ENCODE measurements at places on chromosomes 5 and 9.
A peak's percentile ranks its signal among the peaks of the same experiment; 100 is the strongest.

GRCh38 chr5:96772542-96772941 is 35.2 kb downstream of the ERAP1 start:
- DNase-seq = no peak

- no peak for DNase-seq
Observed at GRCh38 chr9:127099664-127100063, 22.8 kb downstream of the ANGPTL2 start.

DNA sequence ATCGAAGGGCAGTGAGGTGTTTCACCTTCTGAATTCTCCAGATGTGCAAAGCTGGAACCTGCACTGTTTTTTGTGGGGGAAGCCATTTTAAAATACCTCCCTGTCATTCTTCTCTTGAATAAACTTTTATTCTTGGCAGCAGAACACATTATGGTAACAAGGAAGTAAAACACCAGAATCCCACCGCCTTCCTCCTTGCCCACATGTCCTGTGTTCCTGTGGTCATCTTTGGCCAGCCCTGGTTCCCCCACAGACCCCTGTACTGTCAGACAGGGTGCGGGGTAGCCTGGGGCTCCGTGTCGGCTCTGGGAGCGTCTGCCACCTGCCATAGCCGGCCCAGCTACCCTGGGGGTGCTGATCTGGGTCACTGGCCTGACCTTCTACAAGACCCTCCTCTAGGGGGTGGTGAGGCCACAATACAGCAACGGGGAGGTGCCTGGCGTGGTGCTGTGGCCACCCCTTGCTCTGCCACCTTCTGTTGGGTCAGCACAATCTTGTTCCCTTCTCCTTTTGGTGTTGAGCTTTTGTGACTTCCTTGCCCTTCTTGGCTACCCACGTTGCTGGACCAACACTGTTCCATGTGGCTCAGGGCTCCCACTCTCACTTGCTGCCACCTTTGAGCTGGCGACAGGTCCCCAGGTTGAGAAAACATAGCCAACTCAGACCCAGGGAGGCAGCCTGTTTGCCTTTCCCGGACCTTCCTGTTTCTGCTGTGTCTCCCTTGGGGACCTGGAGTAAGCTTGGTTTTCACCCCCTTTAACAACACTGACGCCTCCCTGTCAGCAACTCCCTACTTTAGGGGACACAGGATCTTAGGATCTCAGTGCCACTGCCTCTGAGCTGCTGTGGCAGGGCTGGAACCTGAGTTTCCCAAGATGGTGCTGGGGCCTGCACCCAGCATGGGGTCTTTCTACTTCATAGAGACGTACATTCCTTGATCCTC is 4.8 kb downstream of the WNK2 start:
- DNase-seq = peak; percentile 38

DNA sequence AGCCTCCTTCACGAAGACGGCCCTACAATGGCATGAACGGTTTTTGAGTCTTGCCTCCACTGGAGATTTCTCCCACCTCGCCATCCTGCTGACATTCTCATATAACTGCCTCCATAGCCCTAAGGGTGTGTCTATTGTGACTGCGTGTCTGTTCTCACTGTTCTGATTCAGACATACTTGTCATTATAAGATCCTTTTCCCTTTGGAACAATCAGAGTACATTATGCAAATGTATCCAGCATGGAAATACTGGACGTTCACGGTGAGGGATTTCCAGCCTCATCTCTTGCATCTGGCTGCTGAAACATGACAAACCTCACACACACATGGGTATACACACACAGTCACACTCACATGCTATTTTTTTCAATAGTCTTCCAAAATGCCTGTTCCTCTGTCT is 402.1 kb downstream of the DIRAS2 start:
- DNase-seq = no peak

GRCh38 chr5:28403846-28404245 is 1365.5 kb upstream of the CDH9 start:
- peak; percentile 86 for DNase-seq

DNA sequence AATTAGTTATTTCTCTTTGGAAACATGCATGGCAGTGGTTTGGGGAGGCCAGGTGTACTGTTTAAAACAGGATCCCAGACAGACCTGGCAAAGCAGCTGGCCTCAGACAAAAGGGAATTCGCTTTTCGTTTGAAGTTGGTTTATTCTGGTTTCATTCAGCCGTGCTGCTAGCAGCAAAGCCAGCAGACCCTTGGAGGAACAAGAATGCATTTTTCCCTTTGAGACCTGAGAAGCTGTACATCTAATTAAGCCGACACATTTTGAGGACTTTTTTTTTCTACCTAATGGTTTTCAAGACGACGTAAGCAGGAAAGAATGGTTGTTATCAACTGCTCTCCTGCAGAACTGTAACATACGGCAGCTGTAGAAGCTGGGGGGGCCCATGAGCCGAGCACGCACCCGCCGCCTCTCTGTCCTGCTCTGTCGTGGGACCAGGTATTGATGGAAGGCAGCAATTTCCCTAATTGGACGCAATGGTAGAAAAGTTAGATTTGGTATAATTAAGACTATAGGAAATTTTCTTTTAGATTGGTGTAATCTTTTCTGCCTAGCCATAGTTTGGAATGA is 13.6 kb downstream of the PLEKHG4B start:
- peak; percentile 55 for DNase-seq

DNA sequence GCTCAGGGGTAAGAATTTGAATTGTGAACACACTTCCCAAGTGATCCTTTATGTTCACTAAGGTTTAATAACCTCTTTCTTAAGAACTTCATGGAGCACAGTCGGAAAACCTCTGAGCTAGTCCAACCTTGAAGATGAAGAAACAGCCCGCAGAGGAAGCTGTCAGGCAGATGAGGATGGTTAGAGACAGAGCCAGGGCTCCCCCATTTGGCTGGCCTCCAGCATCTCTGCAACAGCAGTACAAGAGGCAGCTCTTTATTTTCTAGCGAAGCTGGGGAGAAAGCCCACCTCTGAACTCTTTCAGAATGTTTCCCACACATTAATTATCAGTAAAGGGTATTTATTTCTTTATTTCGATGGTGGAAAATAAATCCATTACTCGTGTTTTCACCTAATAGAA is 350.8 kb downstream of the DMRT2 start:
- no peak for DNase-seq

GRCh38 chr5:132436936-132437335 is 53.6 kb downstream of the IRF1 start:
- DNase-seq = no peak

DNA sequence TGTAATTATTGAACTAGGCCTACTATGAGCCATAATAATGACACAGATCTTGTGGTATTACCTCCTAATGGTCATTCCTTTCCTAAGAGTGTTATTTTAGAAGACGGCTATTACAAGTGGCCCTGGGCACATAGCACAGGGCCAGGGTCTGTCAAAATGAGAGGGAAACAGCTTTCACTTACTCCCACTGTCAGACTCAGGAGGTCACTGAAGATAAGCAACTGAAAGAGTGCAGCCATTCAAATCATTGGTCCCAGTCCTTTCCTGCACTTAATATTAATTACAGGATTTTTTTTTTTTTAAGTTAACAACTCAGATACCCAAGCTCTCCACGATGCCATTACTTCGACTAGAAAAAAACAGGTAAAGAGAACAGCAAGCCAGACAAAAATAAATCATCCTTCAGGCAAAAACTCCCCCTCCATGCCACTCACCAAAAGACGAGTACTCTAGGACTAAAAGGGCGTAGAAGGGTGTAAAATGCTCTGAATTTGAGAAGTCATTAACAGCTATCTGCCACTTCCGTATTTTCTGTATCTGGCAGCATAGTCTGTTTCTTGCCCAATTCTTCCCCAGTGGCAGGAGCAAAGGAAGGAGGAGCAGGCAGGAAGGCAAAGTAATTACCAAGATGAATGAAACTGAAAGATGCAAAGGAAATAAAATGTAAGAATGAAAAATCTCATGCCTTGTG is 87.4 kb downstream of the ZNF608 start:
- no peak for DNase-seq

DNA sequence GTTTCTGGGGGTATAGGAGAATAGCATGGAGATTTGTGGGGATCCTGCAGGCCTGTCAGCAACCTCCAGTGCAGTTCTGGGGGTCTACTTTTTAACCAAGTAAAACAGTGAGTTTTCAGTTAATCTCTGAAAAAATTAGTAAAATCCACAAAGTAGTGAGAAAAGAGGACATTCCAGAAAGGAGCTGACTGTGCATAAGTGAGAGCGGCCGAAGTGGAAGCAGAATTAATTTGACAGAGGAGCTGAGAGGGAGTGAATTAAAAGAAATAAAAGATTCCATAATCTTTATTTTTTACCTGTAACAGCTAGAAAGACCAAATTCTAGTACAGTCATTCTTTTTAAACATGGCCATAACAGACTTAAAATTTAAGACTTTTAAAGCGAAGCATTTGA is 149.2 kb downstream of the SGCD start:
- DNase-seq = no peak

- DNase-seq = no peak
Observed at GRCh38 chr5:98839469-98840383, 66.3 kb downstream of the RGMB start.

- DNase-seq = no peak
Observed at GRCh38 chr5:36886791-36887190, 10.2 kb downstream of the NIPBL start.

GRCh38 chr5:19172926-19173470 is 815.0 kb downstream of the CDH18 start:
- no peak for DNase-seq

GRCh38 chr5:164312801-164313200 is 807.4 kb downstream of the MAT2B start:
- no peak for DNase-seq

DNA sequence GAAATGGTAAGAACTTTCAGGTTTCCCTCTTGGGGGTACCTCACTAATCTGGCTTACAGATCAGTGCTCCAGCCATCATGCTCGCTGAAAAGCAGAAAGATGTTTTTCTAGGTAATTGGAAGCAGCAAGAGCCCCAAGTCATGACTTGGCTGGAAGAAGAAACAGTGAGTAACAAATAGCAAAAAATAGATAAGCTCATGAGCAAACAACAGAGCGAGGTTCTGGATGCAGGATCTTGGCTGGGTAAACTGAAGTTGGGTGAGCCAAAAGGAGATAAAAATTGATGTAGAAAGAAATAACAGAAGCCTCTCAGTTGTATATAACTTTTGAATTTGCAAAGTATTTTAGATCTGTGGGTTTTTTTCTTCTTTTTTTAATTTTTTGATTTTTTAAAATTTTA is 110.1 kb downstream of the INSYN2B start:
- no peak for DNase-seq

DNA sequence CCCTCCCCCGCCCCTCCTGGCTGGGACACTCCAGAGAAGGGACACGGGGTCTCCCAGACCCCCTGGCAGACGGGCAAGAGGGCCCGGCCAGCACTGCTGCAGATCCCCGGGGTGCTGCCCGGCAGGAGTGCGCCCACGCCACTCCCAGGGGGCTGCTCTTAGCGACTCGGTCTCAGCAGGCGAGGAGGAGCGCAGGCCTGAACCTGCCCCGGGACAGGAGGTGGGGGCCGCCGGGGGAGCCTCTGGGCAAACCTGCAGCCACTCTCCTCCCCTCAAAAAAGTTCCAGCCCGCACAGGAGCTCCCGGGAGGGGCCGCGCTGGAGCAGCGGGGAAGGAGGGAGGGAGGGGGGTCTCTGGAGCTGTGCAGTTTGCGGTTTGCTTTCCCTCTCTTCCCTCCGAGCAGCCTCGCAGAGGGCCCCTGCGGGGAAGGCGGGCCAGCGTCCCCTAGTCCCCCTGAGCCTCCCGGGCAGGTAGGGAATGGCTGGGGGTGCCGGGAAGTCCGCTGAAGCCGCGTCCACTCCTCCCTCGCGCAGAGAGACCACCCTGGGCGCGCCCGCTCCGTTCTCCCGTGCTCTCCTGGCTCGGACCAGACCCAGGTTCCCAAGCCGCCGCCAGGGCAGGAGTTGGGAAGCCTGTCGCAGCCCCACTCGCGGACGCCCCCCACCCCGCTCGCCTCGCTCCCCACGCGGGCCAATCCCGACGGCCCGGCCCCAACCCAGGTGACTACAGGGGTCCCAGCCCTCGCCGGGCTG is 44.2 kb downstream of the NACC2 start:
- peak; percentile 61 for DNase-seq

DNA sequence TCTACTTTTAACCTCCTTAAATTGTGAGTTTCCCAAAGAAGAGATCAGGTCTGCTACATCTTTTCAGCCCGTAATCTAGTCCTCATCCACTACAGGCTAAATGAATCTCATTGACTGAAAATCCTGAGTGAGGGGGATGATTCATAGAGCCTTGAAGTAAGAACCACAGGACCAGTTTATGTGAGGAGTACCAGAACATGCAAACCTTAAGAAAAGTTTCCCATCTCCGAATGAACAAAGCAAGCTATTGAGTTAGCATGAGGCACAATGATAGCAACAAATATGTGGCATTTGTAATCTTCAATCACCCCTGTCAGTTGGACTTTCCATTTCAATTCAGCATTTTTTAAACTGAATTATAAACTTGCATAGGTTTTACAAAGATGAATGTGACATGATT is 197.0 kb downstream of the ALDH1A1 start:
- no peak for DNase-seq

GRCh38 chr9:19493174-19493811 is 84.5 kb downstream of the ACER2 start:
- peak; percentile 69 for DNase-seq

- no peak for DNase-seq
Observed at GRCh38 chr5:15065091-15065490, 193.5 kb upstream of the ANKH start.

- no peak for DNase-seq
Observed at GRCh38 chr5:177448244-177448950, 1.8 kb downstream of the PRR7 start.

DNA sequence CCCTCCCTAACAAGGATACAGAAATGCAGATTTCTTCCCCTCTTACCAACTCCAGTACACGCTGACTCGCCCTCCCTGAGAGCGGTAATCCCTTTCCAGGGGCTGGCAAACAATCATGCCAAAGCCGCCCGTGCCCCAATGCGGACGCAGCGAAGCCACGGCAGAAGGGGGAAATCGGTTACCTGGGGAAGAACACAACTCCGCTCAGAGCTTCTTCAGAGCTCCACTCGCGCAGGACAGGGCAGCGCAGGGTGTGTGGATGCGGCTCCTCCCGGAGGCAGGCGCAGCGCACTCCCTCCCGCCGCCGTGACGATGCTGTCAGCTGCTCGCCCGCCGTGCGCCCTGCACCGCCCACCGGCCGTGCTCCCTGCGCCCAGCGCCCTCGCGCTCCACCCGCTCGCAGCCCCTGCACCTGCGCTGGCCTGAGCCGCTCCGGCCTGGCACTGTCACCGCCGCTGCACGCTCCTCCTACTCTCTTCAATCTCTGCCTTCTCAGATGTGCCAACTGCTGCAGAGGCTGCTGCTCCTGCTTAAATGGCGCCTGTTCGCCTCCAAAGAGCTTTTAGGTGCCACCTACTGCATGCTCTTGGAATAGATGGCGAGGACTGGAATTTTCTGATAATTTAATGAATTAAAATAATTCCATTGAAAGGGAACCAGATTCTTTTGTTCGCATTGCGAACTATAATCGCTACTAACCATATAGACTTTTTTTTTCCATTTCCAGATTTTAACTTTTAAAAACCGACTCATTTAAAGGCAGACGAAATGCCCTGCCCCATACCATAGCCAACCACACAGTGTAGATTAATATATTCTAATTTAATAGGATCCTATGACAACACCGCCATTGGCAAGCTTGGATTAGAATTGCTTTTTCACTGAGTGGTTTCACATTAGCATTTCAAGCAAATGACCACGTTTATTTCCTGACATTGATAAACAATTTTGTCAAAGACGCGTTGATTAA is at the start of gene DIRAS2:
Gene DIRAS2 (minus strand): TSS at position 255 of the 970 bp plus-strand sequence. CDS start 28,997 bp downstream, outside the sequence.
- peak; percentile 83 for DNase-seq
